ENCODE measurements at places on chromosomes 13 and 19.

DNA sequence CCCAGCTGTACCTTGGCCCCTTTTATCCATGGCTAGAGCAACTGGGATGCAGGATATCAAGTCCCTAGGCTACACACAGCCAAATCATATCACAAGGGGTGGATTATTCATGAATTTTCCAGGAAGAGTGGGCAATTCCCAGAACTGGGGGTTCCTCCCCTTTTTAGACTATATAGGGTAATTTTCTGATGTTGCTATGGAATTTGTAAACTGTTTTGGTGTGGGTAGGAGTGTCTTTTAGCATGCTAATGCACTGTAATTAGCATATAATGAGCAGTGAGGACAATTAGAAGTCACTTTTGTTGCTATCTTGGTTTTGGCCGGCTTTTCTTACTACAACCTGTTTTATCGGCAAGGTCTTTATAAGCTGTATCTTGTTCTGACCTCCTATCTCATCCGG lies 18.0 kb upstream of the IGFL4 start:
- no peak for DNase-seq

DNA sequence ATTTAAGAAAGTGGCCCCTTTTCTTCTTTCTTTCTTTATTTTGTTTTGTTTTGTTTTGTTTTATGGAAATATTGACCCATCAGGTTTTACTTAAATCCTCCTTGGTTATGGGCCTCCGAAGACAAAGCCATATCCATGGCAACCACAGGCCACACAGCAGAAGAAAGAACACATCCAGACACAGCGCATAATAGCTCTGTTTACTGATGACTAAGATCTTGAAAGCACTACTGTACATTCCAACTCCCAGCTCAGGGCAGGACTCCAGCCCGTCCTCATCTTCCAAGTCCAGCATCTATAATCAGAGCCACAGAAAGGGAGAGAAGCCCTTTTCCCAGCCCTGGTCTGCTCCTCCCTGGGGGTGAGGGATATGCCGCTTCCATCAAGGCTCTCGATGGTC lies 84.3 kb downstream of the NUFIP1 start:
- DNase-seq, result peak; percentile 93

DNA sequence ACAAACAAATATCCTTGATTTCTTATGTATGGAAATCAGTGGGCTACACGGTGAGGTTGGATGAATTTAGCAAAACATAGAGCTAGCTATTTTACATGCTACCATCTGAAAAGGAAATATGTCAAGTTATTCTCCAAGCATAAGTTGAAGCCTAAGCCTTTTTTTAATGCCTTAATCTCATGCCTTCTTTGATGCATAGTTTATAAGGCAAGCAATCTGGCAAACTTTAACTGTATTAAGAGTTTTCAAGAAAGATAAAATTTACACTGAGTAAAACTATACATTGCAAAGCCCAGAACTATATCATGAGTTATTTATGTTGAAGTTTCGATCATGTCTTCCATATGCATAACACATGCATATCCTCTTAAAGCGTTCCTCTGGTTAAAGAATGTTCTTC lies 85.0 kb upstream of the ATXN8OS start:
- DNase-seq, result no peak

- DNase-seq, result no peak
These were observed 46.4 kb downstream of the CELF5 start for GRCh38 chr19:3270902-3271301.

DNA sequence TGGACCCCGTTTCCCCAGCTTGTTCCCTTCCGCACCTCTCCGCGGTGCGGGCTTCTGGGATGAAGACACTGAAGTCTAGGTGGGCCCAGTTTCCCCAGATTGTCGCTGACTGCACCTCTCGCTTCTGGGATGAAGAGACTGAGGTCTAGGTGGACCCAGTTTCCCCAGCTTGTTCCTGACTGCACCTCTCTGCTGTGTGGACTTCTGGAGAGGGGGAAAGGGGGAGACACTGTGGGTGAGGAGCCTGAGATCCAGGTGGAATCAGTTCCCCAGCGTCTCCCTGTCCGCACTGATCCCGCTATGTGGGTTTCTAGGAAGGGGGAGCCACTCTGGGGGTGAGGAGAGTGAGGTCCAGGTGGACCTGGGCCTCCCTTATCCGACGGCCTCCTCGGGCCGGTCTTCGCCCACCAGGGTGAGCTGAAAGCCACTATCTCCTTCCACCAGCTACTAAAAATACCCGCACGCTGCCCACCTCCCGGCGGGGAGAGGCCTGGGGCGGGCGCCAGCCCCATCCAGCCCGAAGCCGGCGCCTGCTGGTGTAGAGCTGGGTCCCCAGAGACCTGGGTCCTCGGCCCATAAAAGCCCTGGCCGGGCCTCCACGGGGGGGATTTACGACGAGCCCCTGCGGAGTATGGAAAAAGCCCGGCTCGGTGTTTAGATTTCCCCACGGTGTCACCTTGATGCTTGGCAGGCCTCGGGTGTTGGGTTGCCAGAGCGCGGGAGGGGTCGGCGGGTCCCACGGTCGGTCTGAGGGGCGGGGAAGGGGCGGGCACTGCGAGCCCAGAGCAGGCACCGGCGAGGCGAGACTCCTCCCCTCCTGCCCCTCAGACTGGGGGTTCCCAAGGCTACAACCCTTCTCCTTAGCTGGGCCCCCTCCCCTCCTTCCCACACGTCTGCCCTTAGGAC lies 10.6 kb downstream of the FUT6 start:
- DNase-seq, result no peak

GRCh38 chr19:47766359-47766620 lies 12.2 kb upstream of the SELENOW start:
- DNase-seq, result no peak

DNA sequence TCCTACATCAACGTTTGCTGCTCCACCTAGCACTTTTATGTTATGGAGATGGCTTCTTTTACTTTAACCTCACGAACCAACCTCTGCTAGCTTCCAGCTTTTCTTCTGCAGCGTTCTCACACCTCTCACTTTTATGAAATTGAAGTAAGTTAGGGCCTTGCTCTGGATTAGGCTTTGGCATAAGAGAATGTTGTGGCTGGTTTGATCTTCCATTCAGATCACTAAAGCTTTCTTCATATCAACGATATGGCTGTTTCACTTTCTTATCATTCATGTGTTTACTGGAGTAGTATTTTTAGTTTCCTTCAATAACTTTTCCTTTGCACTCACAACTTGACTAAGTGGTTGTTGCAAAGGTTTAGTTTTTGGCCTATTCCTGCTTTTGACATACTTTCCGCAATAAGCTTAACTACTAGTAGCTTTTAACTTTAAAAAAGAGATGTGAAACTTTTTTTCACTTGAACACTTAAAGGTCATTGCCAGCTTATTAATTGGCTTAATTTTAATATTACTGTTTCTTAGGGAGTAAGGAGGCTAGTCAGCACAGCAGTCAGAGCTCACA lies 60.0 kb upstream of the SPRY2 start:
- no peak for DNase-seq

- DNase-seq, result no peak
These were observed 20.6 kb downstream of the PBX4 start for GRCh38 chr19:19597809-19598306.

DNA sequence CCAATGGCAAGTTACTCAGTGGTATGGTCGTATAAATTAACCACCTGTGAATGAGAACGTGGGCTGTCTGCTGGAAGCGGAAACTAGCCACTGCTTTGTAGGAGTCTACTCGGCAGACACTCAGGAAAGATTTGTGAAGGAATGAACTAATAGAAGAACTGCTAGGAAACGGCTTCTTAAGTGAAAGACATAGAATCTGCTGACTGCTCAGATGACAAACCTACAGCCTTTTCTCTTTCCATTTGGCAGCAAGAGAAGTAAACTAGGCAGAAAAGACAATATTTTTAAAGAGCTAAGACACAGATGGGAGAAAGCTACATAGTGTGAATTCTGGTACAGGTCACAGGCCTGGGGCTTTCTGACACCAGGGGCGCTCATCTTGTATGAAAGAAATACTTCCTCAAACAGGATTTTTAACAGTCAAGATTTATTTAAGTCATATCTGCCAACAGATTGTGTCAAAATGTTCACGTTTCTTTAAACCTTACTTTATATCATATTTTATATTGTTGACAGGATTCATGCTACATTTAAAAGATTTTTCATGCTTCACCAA lies 78.4 kb downstream of the MIPEP start:
- DNase-seq, result no peak

DNA sequence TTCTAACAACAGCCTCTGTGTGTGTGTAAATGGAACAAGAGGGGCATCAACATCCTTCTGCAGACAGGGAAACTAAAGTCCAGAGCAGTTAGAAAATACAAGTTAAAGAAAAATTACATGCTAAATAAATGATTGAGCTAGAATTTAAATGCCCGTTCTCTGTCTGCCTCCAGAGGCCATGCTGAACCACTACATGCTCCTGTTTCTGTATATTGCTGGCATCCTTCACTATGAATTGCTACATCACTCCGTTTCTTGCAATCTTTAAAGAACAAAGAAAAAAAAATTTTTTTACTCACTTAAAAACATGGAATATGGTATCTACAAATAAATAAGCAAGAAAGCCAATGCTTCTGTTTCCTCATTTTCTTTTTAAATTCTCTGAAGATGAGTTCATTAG lies 47.9 kb downstream of the DCT start:
- no peak for DNase-seq

GRCh38 chr13:99971576-99972189 lies at the start of gene ZIC5:
Gene ZIC5, minus strand, starts transcription at chr13:99971767. Its CDS starts 164 bp downstream, at chr13:99971603.
- no peak for DNase-seq

DNA sequence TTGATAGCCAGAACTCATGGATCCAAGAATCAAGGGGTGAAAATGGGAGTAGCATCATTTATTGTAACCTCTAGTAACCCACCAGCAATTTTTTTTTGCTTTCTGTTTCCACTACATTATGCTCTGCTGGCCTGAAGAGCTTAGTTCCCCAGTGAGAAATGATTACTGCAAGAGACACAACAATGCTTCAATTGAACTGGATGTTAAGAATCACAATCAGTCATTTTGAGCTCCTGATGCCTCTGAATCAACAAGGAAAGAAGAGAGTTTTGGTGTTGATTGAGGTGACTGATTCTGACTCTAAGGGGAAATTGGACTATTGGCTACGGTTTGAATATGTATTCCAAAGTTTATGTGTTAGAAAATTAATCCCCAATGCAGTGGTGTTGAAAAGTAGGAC lies 1084.4 kb downstream of the SLITRK1 start:
- no peak for DNase-seq

DNA sequence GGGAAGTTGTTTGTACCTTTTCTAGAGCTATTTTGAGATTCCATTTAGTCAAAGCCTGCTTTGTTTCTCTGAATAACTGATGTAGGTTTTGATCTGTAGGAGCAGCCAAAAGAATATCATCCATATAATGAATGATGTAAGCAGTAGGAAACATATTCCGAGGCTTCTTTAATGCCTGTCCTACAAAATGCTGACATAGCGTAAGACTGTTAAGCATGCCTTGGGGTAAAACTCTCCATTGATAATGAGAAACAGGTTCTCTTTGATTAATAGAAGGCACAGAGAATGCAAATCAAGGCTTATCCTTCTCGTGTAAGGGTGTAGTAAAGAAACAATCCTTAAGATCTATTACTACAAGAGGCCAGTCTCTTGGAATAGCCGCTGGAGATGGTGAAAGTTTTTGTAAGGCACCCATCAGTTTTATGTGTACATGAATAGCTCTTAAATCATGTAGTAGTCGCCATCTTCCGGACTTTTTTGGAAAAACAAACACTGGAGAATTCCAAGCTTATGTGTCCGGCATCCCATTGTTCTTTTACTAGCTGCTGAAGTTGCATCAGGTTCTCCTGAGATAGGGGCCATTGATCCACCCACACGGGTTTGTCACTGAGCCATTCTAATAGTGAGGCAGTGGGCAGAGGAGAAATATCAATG lies 13.5 kb downstream of the FPR3 start:
- DNase-seq, result peak; percentile 62

- no peak for DNase-seq
These were observed 68.3 kb downstream of the DACH1 start for GRCh38 chr13:71798707-71799106.

DNA sequence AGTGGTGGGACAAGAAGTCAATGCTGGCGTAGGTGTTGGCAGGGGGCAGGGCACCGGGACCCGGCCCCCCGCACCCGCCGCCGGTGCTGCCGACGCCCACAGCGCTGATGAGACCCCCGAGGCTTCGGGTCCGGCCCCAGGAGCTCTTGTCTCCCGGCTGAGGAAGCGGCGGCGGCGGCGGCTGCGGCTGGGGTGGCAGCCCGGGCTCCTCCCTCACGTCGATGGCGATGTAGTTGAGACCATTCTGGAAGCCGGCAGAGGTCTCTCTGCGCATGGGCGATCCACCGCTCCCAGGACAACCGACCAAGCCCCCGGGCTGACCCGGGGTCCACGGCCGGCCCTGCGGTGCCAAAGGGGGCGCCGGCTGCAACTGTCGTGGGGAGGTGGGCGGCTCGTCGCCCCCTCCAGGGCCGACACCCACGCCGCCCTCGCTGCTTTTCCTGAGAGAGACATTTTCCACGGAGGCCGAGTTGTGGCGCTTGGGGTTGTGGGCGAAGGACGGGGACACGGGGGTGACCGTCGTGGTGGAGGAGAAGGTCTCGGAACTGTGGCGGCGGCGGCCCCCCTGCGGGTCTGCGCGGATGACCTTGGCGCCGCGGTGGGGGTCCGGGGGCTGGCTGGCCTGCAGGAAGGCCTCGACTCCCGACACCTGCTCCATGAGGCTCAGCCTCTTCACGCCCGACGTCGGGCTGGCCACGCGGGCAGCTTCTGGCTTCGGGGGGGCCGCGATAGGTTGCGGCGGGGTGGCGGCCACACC lies 4.1 kb downstream of the IRS2 start:
- DNase-seq, result no peak

DNA sequence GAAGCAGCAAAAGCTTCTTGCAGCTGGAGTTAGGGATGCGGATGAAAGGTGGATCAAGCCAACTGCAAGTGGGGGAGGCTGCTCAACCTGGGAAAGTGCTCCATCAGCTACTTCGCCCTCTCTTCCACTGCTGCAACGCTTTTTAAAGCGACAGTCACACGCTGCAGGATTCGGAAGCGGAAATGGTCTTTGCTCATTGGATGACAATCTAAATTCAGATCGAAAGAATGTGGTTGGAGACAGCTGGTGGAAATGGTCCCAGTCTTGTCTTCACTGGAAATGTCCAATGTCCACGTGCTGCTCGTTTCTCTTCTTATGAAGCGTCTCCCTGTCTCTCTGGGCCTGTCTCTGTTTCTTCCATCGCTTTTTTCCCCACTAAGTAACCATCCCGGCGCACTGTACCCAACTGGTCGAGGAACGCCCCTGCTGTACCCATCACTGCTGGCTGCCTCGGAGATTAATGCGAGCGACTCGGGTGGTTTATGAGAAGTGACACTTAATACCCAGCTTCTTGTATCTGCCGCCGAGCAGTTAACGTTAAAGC lies 2.1 kb upstream of the FGF9 start:
- DNase-seq, result no peak

DNA sequence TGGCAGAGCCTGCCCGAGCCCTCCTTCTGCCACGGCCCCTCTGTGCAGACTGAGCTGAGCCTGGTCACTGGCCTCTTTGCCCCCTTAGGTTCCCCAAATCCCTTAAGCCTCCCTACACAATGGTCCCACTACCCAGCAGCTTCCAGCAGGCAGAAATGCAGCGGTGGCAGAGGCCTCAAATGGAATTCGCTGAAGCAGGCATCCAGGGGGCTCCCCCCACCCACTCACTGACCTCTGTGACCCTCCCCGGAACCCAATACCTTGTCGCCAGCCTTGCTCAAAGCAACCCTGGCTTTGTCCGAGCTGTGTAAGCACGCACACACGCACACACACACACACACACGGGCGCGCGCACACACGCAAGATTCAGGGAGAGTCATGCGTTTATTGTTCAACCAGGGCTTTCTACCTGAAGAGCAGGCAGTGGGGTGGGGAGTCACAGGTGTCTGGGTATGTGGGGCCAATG lies at the start of gene LIM2:
Gene LIM2, minus strand, starts transcription at position 51 of the 466 bp plus-strand sequence. CDS start 531 bp downstream, outside the sequence.
- DNase-seq, result no peak

Data from AG09309 (cell line).